A549 treated with ZK216348 at 1 μM for 4 hours (cell line): ENCODE measurements at places on chromosomes 4 and X. TPM values are rescaled to one million over a fixed set of nuclear protein-coding genes. Genes with fewer than 3 reads are reported as not detected.

The RIPPLY1 gene
- total RNA-seq, result not detected in 5 replicates

The CPZ gene
- total RNA-seq, result 0.12 to 0.28 TPM (median 0.15 TPM) in 5 replicates

The BEND4 gene
- not detected in 5 replicates for total RNA-seq

The NALF2 gene
- total RNA-seq, result 3.7 to 6.2 TPM (median 5.4 TPM) in 5 replicates

The TRAPPC2 gene
- 6.6 to 10.1 TPM (median 8.1 TPM) in 5 replicates for total RNA-seq

The CD40LG gene
- not detected in 5 replicates for total RNA-seq

The CDK16 gene
- total RNA-seq, result 83.3 to 119 TPM (median 110 TPM) in 5 replicates

The TIGD2 gene
- 4.3 to 6.4 TPM (median 5.3 TPM) in 5 replicates for total RNA-seq

The CYP2U1 gene
- total RNA-seq, result 1.2 to 2.4 TPM (median 1.6 TPM) in 5 replicates

The FGFBP1 gene
- 3.8 to 5.6 TPM (median 4.7 TPM) in 5 replicates for total RNA-seq

The DOK7 gene
- 0.12 to 0.85 TPM (median 0.41 TPM) in 5 replicates for total RNA-seq

The ACTRT1 gene
- total RNA-seq, result not detected in 5 replicates

The DUX4 gene
- total RNA-seq, result not detected in 5 replicates

The SRPX gene
- total RNA-seq, result 4.8 to 8.5 TPM (median 7.5 TPM) in 5 replicates

The ETDA gene
- total RNA-seq, result not detected in 5 replicates

The GUCY1A1 gene
- total RNA-seq, result not detected in 5 replicates

The PARM1 gene
- 0.41 to 0.60 TPM (median 0.48 TPM) in 5 replicates for total RNA-seq

The MAGEA6 gene
- 10.4 to 13.2 TPM (median 11.9 TPM) in 5 replicates for total RNA-seq

The CLDN22 gene
- not detected in 5 replicates for total RNA-seq

The SAP30 gene
- 22.4 to 25.4 TPM (median 24.6 TPM) in 5 replicates for total RNA-seq

The NONO gene
- 344 to 455 TPM (median 405 TPM) in 5 replicates for total RNA-seq

The MAGEE1 gene
- 3.3 to 4.6 TPM (median 4.4 TPM) in 5 replicates for total RNA-seq

The LEF1 gene
- not detected in 5 replicates for total RNA-seq

The CFP gene
- 0.14 to 0.83 TPM (median 0.72 TPM) in 5 replicates for total RNA-seq

The IL1RAPL2 gene
- not detected in 5 replicates for total RNA-seq

The ZCCHC12 gene
- 0.07 to 0.26 TPM (median 0.24 TPM) in 4 of 5 replicates, not detected in the other for total RNA-seq

The ANXA5 gene
- total RNA-seq, result 474 to 575 TPM (median 497 TPM) in 5 replicates

The PAGE5 gene
- not detected in 5 replicates for total RNA-seq

The NUDT11 gene
- total RNA-seq, result 1.8 to 3.5 TPM (median 2.8 TPM) in 5 replicates

The SYNPO2 gene
- 0.98 to 1.7 TPM (median 1.1 TPM) in 5 replicates for total RNA-seq

The SPANXN4 gene
- not detected in 5 replicates for total RNA-seq

The AADAT gene
- 6.7 to 9.7 TPM (median 8.8 TPM) in 5 replicates for total RNA-seq
